ENCODE measurements at places on chromosomes 5 and 9. TPM values are rescaled to one million over a fixed set of nuclear protein-coding genes. Genes with fewer than 3 reads are reported as not detected.

Gene CXCL14
- 0.24 TPM for total RNA-seq

Gene ANKRD18B
- total RNA-seq, result 6.7 TPM

Gene GABRA1
- total RNA-seq, result not detected

Gene PRELID2
- 8.2 TPM for total RNA-seq

Gene SLC6A3
- total RNA-seq, result 0.87 TPM

Gene GAPT
- not detected for total RNA-seq

Gene LCN1
- total RNA-seq, result not detected

Gene MOB3B
- total RNA-seq, result 9.3 TPM
